ENCODE measurements at places on chromosomes 6 and 20. TPM values are rescaled to one million over a fixed set of nuclear protein-coding genes. Genes with fewer than 3 reads are reported as not detected.

The SSR1 gene
- total RNA-seq: 40.4 TPM

The CRIP3 gene
- total RNA-seq: not detected

The SAMD5 gene
- total RNA-seq: 2.6 TPM

The SEL1L2 gene
- not detected for total RNA-seq

The MLN gene
- not detected for total RNA-seq

The GSTA4 gene
- total RNA-seq: 68.5 TPM

The CD24 gene
- 1.9 TPM for total RNA-seq

The QRSL1 gene
- total RNA-seq: 11.1 TPM

The LY6G5B gene
- total RNA-seq: 3.8 TPM

The TTK gene
- 38.5 TPM for total RNA-seq

The FRMD1 gene
- not detected for total RNA-seq

The C2 gene
- total RNA-seq: 2.8 TPM

The TOX2 gene
- 3.5 TPM for total RNA-seq

The COL11A2 gene
- total RNA-seq: 0.15 TPM

The GID8 gene
- total RNA-seq: 26.6 TPM

The HLA-DMB gene
- total RNA-seq: 0.50 TPM

The F13A1 gene
- total RNA-seq: not detected

The FAM83C gene
- total RNA-seq: not detected

The ABHD16B gene
- total RNA-seq: not detected
